SK-N-SH (cell line): ENCODE measurements at places on chromosomes 5 and 9.
A peak's percentile ranks its signal among the peaks of the same experiment; 100 is the strongest.

GRCh38 chr5:148939676-148940075, 113.3 kb downstream of the ADRB2 start:
- no peak for DNase-seq

GRCh38 chr9:23611869-23612268, 214.2 kb downstream of the ELAVL2 start:
- DNase-seq, result no peak

DNA sequence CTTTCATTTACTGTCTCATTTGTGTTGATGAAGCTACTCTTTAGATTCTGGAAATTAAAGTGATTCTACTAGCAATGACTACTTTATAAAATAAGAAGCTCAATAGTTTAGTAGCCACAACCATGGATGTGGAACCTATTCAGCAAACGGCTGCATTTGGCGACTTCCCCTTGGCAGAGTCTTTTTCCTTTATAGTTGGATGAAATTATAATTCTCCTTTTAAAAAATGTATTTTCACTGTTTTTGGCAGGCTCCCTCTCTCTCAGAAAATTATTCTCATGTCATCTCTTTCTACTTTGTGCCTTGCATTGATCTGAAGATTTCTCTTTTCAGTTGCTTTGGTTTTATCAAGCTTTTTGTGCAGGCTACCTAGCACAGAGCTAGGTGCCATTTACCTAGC, 50.6 kb upstream of the KCNN2 start:
- no peak for DNase-seq

GRCh38 chr5:174790906-174791305, 66.5 kb downstream of the MSX2 start:
- no peak for DNase-seq

GRCh38 chr9:128933731-128934130, 12.9 kb downstream of the PHYHD1 start:
- DNase-seq, result no peak

GRCh38 chr5:128384068-128384467, 154.0 kb downstream of the FBN2 start:
- DNase-seq, result no peak

DNA sequence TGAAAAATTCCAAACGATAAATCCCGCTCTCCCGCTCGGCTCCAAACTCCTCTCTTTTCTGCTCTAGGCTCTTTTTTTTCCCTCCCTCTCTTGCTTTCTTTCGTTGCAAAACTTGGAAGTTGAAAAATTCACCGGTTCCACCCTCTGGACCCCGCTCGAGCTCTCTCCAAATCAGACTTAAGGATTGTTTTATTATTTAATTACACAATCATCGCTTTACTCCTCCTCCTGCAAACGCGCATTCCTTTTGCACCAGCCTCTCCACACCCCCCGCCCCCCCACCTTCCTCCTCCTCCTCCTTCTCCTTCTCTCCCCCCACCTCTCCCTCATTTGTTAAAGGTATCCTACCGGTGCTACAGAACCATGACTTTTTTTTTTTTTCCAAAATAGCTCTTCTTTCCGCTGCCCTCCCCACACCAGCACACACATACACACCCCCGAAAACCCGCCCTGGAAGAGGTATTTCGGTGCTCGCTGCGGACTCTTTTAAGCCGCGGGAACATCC, 535 bp upstream of the NFIB start:
- DNase-seq, result peak; percentile 74

DNA sequence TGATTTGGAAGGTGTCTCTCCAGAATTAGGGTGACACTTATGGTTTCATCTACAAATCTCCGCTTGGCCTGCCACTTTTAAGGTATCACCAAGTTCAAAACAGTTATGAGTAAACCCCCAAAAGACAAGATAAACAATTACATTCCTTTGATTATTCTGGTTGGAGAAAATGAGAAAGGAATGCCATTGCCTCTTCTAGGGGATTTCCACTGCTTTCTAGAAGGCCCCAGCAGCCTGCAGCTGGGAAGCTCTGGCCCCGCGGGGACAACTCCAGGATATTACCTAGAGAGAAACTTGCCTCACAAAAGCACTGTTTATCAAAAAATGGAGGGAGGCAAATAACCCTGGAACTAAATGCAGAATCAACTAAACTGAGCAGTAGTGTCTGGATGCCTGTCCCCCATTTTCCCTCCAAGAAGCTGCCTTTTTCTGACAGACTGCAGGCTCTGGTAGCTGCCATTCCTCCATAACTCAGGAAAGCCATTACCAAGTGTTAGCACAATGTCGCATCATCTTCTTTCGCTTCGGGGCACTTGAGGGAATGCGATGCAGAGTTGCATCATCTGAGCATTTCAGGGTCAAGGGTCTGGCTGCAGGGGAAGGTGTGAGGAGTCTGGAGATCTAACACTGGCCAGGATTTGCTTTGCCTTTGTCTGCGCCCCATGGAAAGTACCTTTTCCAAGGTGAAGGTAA, 71.5 kb upstream of the PLPP6 start:
- DNase-seq, result no peak

GRCh38 chr9:21967169-21967568, 27.0 kb downstream of the CDKN2A start:
- no peak for DNase-seq

- no peak for DNase-seq
These were observed 430.1 kb upstream of the MEF2C start for GRCh38 chr5:89313044-89313443.

DNA sequence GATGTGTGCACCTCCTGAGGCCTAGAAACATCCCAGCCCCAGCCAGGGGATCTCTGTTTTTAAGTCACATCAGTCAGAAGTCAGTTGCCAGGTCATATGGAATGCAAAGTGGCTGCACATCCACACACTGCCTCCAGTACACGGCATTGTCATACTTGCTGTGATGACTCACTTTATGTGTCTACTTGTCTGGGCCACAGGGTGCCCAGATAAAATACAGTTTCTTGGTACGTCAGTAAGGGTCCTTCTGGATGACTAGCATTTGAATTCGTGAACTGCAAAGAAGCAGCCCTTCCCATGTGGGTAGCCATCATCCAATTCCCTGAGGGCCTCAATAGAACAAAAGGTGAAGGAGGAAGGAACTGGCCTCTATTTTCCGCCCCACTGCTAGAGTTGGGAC, 27.7 kb downstream of the AUH start:
- no peak for DNase-seq

DNA sequence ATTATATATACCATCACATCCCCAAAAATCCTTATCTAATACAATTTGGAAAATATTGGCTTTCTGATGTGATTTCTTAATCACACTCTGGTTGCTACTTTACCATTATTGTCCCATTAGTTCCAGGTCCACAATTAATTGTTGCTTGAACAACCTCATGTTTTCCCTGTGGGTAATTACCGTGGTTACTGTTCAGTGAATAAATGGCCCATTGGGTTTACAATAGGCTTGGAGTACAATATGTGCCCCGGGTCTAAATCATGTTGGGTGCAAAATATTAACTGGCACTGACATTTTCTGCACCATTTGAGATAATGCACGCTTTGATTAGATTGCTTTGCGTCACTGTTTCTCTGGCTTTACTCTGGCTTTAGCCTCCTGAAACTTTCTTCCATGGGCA, 163.7 kb downstream of the GABBR2 start:
- DNase-seq, result no peak

GRCh38 chr5:61981886-61982285, 324.1 kb upstream of the KIF2A start:
- no peak for DNase-seq

GRCh38 chr5:134240421-134240962, 14.6 kb upstream of the PPP2CA start:
- peak; percentile 24 for DNase-seq
